ENCODE measurements at places on chromosomes 16 and 17.

GRCh38 chr16:17245776-17246175, 225.0 kb downstream of the XYLT1 start:
- DNase-seq, result no peak

GRCh38 chr16:74734361-74735161, 33.9 kb upstream of the MLKL start:
- DNase-seq, result no peak

DNA sequence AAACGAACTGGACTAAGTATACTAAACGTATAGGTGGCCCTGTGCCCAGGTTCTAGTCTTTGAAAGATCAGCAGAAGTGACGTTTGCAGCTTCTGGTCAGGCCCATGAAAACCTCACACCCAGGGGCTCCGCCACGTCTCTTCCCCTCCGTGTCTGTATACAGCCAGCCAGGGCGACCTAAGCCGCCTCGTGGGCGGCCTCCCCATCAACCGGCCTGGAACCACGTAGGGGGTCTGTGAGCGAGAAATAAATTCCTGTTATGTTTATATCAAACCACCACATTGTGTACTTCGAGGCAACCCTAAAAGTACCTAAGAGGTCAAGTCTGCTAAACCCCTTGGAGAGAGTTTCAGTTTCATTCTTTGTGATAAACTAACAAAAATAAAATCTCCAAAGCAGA, 6.8 kb downstream of the TK1 start:
- no peak for DNase-seq

- no peak for DNase-seq
These were observed 7.1 kb downstream of the DRC3 start for GRCh38 chr17:17979778-17980177.

GRCh38 chr17:41647940-41648410, 23.6 kb upstream of the KRT17 start:
- peak; percentile 91 for DNase-seq

DNA sequence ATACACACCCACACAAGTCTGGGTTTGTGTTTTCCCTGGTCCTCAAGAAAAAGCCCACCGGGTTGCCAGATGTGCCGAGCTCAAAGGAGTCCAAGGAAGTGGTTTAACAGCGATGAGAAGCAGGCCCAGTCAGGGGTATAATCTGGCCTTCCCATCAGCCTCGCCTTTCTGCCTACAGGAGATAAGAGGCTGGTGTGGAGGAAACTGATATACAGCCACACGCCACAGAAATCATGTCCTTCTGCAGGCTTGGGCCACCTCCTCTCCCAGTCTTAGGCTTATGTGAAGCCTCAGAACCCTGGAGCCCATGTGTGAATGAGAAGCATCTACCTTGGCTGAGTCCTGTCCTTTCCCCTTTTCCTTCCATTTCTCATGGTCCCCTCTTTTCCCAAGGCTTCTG, 43.6 kb upstream of the MMP2 start:
- no peak for DNase-seq

- DNase-seq, result no peak
These were observed 84.9 kb downstream of the TEX14 start for GRCh38 chr17:58606934-58607333.

DNA sequence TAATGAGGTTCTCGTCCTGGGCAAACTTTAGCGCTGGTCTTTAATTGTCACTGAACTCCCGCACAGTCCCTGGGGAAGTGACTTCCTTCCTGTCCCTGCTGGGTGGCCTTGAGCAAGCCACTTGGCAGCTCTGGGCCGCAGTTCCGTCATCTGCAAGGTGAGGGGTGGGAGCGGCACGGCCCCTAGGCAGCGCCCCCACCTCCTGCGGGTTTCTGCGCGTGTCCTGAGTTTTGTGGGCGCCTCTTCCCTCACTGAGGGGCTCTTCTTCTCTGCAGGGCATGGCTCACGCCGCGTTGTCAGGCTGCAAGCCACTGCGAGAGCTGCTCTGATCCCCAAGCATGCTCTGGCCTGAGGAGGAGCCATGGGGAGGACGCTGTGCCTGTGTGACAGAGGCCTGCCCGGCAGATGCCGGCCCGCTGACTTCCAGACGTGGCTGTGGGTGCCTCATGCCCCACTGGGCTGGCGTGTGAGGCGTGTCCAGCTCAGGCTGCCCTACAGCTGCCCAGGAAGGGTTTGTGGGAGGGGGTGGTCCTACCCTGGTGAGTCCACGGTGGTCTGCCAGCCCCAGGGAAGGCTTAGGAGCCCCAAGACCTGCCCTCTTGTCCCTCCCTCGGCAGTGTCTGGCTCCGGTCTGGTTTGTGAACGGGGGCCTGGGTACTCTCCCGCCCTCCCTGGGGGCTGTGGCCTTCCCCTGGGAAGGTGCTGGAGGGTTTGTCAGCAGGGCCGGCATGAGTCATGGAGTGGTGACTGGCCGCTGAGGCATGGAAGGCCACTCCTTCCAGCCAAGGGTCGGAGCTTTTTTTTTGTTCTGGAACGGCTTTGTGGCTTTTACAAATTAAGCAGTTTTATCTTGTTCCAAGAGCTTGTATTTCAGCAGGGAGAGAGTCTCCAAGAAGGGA, 182.0 kb downstream of the SEC14L1 start:
- no peak for DNase-seq

- DNase-seq, result no peak
These were observed 67.1 kb downstream of the TANC2 start for GRCh38 chr17:63033142-63033541.

GRCh38 chr17:65015855-65016254, 40.7 kb downstream of the GNA13 start:
- DNase-seq, result no peak

- DNase-seq, result no peak
These were observed 48.1 kb upstream of the GOSR1 start for GRCh38 chr17:30429155-30429554.

- no peak for DNase-seq
These were observed 93.0 kb upstream of the GPR139 start for GRCh38 chr16:20166531-20167235.

DNA sequence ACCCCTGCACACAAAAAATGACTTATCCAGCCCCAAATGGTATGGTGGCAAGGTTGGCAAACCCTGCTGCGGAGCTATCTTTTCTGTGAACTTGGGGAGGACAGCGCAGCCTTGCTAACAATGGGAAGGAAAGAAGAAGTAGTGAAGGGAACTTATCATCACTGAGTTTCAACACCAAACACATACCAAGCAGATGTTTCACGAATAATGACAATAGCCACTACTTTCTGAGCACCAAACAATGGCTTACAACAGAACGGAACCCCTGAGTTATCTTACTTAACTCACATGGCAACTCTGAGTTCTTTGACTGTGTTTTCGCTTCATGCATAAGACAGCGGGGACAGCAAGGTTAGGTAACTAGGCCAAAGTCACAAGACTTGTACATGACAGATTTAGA, 148.9 kb downstream of the XYLT1 start:
- DNase-seq, result no peak

DNA sequence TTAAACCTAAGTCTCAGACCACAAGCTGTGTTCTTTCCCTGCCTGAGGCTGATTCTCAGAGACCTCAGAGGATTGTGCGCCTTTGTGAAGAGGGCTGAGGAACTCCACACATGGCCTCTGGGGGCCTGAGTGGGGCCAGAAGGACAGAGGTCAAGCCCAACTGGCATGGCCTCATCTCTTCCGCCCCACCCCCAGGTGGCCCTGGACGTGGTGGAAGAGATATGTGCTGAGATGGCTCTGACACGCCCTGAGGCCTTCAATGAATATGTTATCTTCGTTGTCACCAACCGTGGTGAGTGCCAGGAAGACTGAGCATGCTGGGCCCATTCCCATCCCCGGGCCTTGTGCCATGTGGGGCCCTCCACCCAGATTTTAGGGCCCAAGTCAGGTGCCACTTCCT, 20.1 kb upstream of the ALKBH5 start:
- no peak for DNase-seq

DNA sequence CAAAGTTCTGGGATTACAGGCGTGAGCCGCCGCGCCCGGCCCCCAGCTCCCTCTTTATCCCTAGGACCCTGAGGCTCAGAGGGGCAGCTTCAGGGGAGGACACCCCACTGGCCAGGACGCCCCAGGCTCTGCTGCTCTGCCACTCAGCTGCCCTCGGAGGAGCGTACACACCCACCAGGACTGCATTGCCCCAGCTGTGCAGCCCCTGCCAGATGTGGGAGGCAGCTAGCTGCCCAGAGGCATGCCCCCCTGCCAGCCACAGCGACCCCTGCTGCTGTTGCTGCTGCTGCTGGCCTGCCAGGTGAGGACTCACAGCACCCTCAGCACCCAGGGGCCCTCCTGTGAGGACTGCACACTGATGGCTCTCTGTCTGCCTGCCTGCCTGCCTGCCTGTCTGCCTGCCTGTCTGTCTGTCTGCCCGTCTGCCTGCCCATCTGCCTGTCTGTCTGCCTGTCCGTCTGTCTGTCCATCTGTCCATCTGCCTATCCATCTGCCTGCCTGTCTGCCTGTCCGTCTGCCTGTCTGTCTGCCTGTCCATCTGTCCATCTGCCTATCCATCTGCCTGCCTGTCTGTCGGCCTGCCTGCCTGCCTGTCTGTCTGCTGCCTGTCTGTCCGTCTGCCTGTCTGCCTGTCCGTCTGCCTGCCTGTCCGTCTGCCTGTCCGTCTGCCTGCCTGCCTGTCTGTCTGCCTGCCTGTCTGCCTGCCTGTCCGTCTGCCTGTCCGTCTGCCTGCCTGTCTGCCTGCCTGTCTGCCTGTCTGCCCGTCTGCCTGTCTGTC, 5.0 kb downstream of the GCGR start:
- DNase-seq, result no peak

DNA sequence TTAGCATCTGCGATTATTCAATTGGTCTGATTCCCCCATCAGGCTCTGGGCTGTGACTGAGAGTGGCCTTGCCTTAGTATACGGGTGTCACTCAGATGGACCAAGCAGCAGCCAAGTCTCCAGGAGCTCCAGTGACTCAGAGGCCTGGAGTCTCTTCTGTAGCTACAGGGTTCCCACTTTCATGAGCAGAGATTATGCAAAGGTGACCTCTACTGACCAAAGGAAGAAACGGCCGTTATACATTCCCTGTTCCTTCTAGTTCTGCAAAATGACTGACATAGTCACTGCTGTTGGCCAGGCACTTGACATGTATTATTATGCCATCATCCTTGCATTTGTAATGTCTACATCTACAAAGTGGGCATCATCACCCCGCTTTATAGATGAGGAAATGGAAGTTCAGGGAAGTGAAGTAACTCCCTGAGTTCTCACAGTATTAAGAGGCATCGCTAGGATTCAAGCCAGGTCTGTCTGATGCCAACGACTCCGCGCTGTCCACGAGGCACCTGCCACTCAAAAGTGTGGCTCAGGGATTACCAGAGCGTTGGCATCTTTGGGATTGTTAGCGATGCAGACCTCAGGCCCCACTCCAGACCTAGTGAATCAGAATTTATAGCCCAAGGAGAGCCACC, 23.3 kb downstream of the SLC38A7 start:
- peak; percentile 14 for DNase-seq

- no peak for DNase-seq
These were observed 219.7 kb upstream of the RPL38 start for GRCh38 chr17:73983621-73984400.

DNA sequence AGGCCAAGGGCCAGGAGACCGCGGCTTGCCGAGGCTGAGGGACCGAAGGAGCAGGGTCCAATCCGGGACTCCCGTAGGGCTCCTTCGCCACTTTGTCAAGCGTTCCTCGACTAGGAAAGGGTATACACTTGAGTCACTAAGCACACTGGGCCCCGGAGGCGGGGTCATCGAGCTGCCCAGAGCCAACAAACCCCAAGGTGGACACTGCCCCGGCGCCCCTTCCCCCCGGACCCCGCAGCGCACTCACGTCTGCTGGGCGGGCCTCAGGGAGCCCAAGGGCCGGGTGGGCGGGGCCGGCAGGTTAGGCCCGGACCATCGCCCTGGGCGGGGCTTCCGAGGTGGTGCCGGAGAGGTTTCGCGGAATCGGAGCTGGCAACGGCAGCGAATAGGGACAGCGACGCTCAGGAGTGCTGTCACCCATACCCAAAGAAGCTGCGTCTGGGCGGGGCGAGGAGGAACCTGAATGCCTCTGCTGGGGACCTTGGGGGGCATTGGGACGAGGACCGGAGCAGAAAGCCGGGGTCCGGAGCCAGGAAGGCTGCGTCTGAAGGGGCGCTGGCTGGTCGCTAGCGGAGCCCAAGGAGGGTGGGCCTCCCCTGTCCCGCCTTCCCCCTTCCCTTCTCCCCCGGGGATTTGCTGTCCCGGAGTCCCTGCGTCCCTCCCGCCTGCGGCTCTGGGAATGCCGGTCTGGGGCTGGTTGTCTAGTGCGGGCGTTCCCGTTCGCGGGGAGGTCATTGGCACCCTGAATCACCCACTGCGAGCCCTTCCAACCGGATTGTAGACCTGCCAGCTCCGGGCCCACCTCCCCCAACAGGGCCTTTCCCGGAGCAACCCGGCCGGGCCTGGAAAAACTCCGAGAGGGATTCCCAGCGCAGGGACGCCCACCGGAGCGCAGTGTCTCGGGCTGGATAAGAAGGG, 118.2 kb upstream of the SMURF2 start:
- peak; percentile 89 for DNase-seq

DNA sequence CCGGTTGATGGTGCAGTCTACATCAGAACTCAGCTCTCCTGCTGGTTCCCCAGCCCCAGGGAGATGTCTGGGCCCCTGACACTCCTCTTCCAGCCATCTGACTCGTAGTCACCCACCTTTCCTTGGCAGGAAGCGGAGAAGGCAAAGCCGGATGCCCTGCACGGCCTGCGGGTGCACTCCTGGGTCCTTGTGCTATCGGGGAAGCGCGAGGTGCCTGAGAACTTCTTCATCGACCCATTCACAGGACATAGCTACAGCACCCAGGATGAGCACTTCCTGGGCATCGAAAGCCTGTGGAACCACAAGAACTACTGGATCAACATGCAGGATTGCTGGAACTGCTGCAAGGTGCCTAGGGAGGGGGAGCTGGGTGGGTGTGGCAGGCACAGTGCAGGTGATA, 12.7 kb downstream of the DRC7 start:
- DNase-seq, result no peak

- DNase-seq, result no peak
These were observed 2.6 kb downstream of the CTRB2 start for GRCh38 chr16:75204410-75204758.

- no peak for DNase-seq
These were observed 3.2 kb upstream of the GNG13 start for GRCh38 chr16:803754-804080.

GRCh38 chr17:71496552-71496951, 624.3 kb upstream of the SOX9 start:
- DNase-seq, result no peak

DNA sequence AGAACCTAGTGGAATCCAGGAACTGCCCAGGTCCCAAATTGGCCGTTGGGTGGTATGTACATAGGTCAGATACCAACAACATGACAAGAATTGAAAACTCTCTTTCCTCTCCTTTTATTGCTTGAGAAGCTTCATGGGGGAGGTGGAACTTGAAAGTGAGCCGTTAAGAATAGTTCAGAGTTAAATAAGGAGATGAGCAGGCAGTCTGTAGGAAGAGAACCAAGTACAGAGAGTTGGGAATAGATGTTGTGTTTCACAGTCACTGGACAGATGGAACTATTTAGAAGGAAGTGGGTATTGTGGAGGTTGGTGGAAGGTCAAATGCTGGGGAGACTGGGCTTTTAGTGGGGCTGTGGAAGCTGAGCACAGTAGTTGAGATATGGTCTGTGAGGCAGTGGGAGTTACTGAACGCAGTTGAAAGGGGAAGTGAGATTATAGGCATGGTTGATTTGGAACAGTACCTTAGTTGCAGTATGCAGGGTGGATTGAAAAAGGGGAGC, 26.4 kb downstream of the ARHGAP44 start:
- no peak for DNase-seq
